ENCODE measurements at places on chromosomes 3 and 15.

GRCh38 chr3:176354843-176355242 is 842.4 kb downstream of the TBL1XR1 start:
- DNase-seq = no peak

DNA sequence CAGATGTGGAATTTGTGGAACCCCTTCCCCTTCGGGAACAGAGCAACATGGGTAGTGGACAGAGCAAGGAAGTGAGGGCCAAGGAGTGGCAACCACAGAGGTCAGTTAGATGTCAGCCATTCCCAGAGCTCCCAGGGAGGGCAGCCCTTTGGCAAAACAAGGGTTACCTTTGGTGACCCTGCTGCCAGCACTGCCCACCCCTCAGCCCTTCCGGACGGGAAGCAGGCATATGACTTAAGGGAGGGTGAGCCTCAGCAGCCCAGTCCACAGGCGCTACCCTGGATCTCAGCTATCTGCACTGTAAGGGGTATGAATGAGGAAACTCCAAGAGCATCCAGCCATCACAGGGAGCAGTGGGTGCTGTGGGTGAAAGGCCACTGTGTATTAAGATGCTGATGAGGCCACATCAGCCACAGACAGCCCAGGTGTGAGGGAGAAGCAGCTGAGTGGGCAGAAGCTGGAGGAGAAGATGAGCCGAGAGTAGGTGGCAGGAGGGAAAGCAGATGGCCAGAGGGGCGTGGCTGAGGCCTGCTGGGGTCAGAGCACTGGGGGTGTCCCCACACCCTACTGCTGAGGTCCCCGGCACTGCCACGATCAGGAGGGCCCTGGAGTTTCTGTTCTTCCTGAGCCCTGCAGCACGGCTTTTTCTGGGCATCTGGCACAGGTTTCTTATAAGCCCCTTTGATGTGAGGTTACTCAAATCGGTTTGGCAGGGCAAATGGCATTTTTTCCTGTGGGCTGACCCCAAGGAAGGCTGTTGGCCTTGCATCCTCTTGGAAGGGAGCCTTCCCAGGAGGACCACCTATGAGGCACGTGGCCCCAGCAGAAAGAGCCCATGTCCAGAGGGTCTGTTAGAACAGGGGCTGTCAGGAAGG is 6.2 kb downstream of the PLA2G4D start:
- DNase-seq = no peak

- no peak for DNase-seq
Observed at GRCh38 chr15:44144992-44145391, 50.1 kb downstream of the FRMD5 start.

- DNase-seq = no peak
Observed at GRCh38 chr15:56028430-56028829, 35.0 kb upstream of the NEDD4 start.

- DNase-seq = no peak
Observed at GRCh38 chr3:28022916-28023315, 218.5 kb upstream of the CMC1 start.

DNA sequence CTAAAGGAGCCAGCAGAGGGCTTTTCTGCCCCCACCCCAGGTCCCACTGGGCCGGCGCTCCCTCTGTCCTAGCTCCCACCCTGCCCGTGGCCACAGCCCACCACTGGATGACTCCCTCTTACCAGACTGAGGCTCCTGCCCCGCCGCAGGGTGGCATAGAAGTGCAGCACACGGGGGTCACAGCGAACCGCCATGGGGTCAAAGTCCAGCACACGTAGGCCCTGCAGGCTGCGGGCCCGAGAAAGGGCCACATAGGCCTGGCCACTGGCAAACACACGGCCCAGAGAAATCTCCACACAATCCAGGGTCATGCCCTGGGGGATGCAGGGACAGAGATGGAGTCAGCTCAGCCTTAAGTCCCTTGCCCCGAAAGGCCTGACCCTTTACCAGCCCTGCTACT is 9.0 kb downstream of the PIF1 start:
- no peak for DNase-seq

- DNase-seq = no peak
Observed at GRCh38 chr15:34773013-34773412, 18.2 kb upstream of the GJD2 start.

DNA sequence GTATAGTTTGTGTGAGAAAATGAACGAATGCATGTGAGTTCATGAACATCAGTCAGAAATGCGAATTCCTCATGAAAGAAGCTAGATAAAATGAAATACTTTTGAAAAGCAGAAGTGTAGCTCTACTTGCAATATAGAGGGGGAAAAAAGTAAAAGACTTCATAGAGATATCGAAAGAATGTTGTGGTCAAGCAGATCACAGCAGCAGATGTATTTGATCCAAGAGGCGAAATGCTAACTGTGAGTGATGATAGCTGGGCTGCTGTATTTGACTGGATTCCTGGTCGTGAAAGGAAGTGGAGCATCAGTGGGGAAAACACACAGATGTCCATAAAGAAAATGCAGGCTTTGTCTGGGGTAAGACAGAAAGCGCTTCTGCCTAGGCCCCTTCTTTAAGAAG is 112.4 kb downstream of the ADAMTSL3 start:
- DNase-seq = no peak

DNA sequence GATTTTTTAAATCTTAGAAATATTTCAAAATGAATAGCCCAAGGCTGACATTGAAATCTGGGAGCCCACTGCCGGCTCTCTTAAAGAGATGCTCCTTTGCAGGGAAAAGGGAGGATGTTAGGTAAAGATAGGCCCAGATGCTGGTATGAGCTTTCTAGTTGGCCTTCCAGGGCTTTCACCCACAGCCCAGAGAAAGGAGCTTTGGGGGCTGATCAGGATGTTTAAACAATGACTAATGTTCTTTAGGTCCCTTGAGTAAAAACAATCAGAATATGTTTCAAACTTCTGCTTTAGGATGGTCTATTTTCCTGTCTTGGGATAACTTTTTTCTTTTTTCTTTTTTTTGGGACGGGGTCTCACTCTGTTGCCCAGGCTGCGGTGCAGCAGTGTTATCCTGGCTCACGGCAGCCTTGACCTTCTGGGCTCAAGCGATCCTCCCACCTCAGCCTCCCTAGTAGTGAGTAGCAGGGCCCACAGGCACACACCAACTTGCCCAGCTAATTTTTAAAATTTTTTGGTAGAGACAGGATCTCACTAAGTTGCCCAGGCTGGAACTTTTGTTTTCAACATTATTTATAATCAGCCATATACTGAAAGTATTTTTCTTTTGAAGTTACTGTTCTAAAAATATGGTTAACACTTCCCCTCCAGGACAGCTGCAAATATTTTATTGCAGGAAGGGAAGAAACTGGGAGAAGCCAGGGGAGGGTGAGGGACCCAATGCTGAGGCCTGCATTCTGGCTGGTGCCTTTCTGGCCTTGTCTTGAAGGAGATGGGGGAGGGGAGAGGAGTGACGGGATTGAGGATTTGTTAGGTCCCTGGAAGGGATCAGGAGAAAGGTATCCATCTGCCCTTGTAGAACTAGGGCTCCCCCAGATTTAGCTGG is 70.1 kb downstream of the TRAK1 start:
- no peak for DNase-seq

DNA sequence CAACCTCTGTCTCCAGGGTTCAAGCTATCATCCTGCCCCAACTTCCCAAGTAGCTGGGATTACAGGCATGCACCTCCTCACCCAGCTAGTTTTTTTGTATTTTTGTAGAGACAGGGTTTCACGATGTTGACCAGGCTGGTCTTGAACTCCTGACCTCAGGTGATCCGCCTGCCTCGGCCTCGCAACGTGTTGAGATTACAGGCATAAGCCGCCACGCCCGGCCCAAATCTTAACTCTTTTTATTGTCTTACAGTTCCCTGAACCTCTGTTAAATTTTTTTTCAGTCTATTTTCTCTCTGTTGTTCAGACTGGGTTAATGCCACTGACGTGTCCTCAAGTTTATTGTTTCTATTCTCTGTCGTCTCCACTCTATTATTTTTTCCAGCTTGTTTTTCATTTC is 115.8 kb upstream of the UBE3A start:
- no peak for DNase-seq

DNA sequence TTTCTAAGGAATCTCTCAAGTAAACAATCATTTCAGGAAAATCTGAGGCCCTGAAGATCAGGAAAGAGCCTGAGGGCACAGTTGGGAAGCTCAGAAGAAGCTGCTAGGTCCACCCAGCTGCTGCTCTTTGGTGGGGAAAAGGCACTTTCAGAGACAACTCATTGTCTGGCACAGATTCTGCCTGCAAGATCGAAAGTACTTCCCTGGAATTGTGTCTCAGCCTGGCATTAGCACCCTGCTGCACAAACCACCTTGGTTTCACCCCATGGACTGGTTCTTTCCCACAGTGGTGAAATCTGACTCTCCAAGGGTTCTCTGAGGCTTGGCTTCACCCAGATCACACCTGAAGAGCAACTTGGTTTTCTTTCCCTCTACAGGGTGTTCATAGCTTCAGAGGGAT is 18.7 kb downstream of the THRB start:
- no peak for DNase-seq

- no peak for DNase-seq
Observed at GRCh38 chr3:122299215-122299614, 25.8 kb upstream of the CSTA start.

GRCh38 chr3:56001991-56002390 is 466.3 kb downstream of the ERC2 start:
- DNase-seq = no peak

- no peak for DNase-seq
Observed at GRCh38 chr3:144010371-144010770, 38.7 kb downstream of the DIPK2A start.

DNA sequence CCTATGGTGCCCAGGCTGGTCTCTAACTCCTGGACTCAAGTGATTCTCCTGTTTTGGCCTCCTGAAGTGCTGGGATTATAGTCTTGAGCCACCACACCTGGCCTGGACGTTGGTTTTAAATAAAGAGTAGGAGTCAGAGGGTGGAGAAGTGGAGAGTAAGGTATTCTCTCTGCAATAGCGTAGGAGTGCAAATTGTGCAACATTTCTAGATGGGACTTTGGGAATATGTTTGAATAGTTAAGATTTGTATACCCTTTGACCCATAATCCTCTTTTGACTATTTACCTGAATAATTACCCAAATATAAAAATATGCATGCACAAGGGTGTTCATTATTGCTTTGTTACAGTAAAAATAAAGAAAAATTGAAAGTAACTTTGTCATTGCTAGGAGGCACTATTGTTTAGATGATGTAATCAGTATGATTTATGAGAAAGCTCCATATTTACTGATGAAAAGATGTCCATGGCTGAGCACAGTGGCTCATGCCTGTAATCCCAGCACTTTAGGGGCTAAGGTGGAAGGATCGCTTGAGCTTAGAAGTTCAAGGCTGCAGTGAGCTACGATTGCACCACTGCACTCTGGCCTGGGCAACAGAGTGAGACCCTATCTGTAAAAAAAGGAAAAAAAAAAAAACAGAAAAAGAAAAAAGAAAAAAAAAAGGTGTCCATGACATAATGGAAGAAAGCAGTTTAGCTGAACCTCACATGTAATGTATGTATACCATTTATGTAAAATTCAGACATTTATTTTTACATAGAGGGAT is 15.1 kb upstream of the XYLB start:
- no peak for DNase-seq

DNA sequence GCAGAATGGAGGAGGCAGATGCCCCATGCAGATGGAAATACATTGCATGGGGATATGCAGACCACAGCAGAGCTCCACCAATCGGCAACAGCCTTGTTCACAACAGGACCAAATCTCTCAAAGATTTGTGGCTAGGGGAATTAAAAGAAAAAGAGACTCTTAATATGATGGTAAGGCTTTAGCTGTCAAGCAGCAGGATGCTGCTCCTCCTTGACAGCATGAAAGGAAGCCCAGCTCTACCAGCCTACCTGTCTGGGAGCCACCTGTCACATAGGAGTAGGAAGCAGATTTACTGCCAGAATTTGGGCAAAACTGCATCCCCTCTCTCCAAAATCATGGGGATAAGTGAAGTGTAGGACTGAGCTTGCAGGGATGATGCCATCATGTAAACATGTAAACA is 769.6 kb upstream of the ARPP21 start:
- DNase-seq = no peak

DNA sequence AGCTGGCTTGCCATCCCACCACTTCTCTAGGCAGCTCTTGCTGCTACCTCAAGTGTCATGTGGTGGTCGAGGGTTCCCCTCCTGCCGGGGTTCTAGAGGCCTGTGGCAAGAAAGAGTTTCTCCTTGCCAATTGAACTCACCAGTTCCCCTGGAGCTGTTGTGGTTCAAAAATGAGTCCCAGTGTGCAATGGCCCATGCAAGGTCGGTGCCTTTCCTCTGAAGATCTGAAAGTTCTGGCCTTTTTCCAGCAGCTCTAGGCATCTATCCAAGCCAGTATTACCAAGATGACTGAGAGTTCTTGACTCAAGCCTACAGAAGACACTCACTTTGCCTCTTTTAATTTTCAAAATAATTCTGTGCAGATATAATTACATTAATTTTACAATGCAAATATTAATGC is 163.6 kb downstream of the KCNMB2 start:
- DNase-seq = no peak

DNA sequence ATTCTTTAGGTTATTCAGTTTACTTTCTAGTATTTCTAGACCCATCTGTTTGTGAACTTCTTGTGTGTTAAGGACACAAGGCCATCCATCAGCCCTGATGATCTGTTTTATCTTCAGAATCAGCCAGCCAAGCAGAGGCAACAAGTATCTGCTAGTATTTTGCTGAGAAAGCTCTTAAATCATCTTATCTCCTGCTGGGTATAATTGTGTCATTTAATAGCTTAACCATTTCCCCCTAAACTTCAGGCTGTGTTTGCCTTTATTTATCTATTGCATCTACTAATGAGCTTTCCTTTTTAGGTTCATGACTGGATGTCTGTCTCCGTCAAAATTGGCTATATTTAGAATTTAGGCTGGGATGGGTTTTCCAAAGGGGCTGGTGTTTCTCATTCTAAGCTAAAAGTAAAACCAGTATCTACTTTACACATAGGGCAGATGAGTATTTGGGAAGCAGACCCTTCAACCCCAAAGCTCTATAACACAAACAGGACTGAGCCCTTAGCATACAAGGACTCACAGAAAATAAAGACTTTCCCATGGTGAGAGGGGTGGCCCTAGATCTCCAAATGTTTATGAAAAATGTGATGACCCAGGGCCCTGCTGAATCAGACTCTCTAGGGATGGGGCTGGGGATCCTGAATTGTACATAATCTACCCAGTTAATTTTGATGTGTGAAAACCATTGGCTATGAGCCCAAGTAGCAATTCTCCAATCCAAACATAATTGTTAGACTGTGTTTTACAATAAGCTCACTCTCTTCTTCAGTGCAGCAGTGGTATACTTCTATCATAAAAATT is 65.3 kb upstream of the PSMD6 start:
- no peak for DNase-seq
